Activated T-cell treated with anti-CD3 and anti-CD28 coated beads, Interleukin-2, amount 50 U/mL, for 24 hours (primary cell): ENCODE measurements at places on chromosomes 16 and 17.

GRCh38 chr17:77503293-77503655 is 362.5 kb downstream of the SEC14L1 start:
- no peak overlapping the region for H3K4me3 ChIP-seq
- no peaks in the 10 kb centered on the region for H3K27me3 ChIP-seq
- H3K27ac ChIP-seq = peak overlapping the region; percentile 47
- peak; percentile 27 for DNase-seq

DNA sequence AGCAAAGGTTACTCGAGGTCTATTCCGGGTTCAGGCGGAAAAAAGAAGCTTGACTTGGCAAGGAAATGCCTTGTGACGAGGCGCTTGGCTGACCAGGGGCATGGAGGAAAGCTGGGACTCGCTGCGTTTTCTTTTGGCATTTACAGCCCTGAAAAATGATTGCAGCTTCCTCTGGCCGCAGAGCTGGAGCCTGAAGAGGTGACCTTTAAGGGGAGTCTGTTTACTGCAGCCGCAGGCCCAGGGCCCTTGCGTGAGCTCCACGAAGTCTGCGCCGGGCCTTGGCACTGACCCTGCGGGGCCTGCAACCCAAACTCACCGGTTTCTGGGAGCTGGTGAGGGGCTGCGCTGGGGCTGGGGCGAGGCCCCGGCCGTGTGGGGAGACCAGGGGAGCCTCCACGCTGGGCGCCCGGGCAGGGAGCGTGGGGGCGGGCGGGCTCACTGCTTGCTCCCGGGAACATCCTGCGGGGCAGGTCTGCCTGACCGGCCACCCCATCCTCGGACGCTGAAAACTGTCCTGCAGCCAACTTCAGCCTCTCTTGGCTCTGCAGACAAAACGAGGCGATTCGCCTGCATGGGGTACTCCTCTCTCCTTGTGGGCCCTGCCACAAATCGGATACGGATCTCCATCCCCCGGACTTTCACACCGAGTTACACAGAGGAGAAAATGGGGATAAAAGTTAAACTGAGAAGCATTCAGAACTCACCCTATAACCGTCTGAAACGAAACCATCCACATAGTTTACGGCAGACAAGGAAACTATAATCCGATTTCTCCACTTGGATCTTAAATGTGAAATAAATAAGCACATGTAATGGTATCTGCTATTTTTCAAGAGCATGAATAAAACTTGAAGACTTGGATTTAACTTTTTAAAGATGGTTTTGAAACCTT is 206.3 kb upstream of the FOXF1 start:
- no peak overlapping the region for H3K27ac ChIP-seq
- H3K27me3 ChIP-seq = peaks cover 46% of the 10 kb centered on the region
- DNase-seq = no peak
- H3K4me3 ChIP-seq = no peak overlapping the region
- H3K4me1 ChIP-seq = peaks cover 2% of the 10 kb centered on the region

DNA sequence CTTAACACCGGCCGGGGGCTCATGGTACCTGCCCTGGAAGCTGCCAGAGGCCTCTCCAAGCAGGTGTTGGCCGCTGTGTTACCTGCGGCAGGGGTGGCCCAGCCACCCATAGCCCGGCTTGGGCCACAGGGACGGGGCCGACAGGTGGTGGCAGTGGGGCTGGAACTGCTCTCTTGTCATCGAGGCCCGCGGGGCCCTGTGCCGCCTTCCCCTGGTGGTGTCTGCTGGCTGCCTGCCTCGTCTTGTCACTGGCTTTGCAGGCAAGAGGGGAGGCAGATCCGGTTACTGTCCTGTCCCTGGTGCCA is 27.1 kb downstream of the GSE1 start:
- H3K27ac ChIP-seq = no peak overlapping the region
- H3K36me3 ChIP-seq = no peaks in the 10 kb centered on the region
- no peak overlapping the region for H3K4me3 ChIP-seq
- H3K4me1 ChIP-seq = peaks cover 9% of the 10 kb centered on the region
- H3K27me3 ChIP-seq = no peaks in the 10 kb centered on the region

DNA sequence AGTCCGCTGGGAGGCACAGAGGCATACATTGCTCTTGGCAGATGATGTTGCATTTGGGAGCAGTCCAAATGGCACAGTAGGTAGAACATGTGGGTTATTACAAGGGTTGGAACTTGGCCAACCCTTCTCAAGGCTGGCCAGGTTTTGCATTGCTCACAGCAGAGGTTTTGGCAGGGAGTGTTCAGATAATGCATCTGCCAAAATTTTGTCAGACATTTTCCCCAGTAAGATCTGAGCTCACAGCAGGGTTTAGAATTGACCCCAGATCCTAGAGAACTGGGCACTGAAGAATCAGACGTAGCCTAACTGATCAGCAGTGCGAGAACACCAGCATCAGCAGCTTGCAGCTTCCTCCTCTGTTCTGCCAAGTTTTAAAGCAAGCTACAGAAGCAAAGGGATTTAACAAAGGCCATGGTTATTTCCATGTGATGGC is 468.8 kb upstream of the KIF2B start:
- no peaks in the 10 kb centered on the region for H3K36me3 ChIP-seq
- no peaks in the 10 kb centered on the region for H3K27me3 ChIP-seq
- no peaks in the 10 kb centered on the region for H3K4me1 ChIP-seq
- no peak overlapping the region for H3K4me3 ChIP-seq
- H3K27ac ChIP-seq = no peak overlapping the region

- no peak overlapping the region for H3K4me3 ChIP-seq
- no peak for DNase-seq
- H3K27ac ChIP-seq = no peak overlapping the region
- H3K36me3 ChIP-seq = no peaks in the 10 kb centered on the region
Measured at GRCh38 chr17:17377071-17377967, 74.1 kb downstream of the NT5M start.

GRCh38 chr17:31733326-31733725 is 125.7 kb downstream of the COPRS start:
- DNase-seq = no peak
- H3K27me3 ChIP-seq = peaks cover 8% of the 10 kb centered on the region
- H3K4me3 ChIP-seq = no peak overlapping the region
- no peaks in the 10 kb centered on the region for H3K4me1 ChIP-seq
- no peaks in the 10 kb centered on the region for H3K36me3 ChIP-seq

DNA sequence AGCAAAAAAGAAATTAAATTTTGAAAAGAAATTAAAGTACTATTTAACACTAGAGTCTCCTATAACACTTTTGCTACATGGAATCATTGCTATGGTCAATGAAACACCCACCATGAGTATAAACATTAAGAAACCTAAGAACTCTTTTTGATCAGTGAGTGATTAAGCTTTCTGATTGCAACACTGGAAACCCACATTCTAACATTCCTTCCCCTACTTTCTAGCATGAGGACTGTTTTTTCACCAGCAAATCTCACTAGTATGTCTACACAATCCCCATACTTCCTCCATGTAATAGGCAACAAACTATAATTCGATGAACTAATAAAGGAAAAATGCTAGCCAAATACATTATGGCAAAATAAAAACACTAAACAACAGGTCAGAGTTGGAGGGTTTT is 54.7 kb downstream of the SKAP1 start:
- peaks cover 32% of the 10 kb centered on the region for H3K4me1 ChIP-seq
- no peaks in the 10 kb centered on the region for H3K27me3 ChIP-seq
- H3K36me3 ChIP-seq = peaks cover 37% of the 10 kb centered on the region
- no peak overlapping the region for H3K4me3 ChIP-seq
- no peak for DNase-seq

- H3K4me1 ChIP-seq = no peaks in the 10 kb centered on the region
- H3K27me3 ChIP-seq = peaks cover 27% of the 10 kb centered on the region
- H3K4me3 ChIP-seq = no peak overlapping the region
- no peak overlapping the region for H3K27ac ChIP-seq
Measured at GRCh38 chr16:1159973-1160772, 7.3 kb downstream of the CACNA1H start.

DNA sequence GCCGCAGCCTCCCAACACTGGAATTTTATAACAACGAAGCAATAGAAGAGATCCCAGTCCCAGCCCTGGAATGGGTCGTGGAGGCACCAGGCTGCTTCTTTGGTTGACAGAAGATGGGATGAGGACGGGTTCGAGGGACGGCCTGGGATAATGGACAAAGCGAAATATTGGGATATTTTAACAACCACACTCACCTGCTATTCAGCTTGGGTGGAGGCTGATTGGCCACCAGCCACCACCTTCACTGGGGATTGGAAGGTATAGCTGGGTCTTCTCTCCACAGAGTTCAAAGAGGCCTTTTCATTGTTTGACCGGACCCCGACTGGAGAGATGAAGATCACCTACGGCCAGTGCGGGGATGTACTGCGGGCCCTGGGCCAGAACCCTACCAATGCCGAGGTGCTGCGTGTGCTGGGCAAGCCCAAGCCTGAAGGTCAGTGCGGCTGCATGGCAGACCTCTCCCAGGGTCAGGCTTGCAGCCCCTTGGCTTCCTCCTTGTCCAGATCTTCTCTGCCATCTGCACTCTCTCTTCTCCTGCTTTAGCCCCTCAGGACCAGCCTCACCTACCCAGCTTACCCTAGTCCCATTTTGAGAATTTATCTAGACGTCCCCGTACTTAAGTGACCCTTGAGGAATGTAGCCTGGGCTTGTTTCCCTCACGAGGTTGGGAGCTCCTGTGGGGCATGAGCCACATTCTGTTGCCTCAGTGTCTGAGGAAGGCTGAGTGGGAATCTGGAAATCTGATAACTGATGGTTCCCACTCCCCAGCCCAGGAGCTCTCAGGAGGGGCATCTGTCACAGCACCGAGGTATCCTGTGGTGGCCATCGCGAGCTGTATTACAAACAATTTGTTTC is 10.7 kb downstream of the MYL4 start:
- H3K4me3 ChIP-seq = no peak overlapping the region
- H3K36me3 ChIP-seq = no peaks in the 10 kb centered on the region
- no peak overlapping the region for H3K27ac ChIP-seq

- no peak overlapping the region for H3K4me3 ChIP-seq
- H3K36me3 ChIP-seq = no peaks in the 10 kb centered on the region
- peaks cover 10% of the 10 kb centered on the region for H3K4me1 ChIP-seq
- H3K27ac ChIP-seq = no peak overlapping the region
- H3K27me3 ChIP-seq = peaks cover 32% of the 10 kb centered on the region
Measured at GRCh38 chr17:5899496-5900195, 170.5 kb upstream of the WSCD1 start.

DNA sequence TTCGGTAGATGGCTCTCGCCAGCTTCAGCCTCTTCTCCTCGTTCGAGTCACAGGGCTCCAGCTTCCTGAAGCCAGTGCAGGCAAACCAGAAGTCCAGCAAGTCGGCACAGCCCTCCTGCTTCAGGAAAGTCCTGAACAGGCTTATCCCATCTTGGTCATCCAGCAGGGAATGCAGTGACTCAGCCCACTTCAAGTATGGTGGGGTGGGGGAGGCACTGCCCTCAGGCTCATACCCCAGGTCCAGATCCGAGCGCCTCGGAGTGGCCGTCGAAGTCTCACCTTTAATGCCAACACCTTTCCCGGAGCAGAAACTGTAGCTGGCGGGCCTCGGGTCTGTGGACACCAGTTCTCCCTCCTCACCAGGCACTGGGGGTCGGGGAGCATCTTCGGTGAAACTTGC is 5.9 kb downstream of the AXIN1 start:
- no peak overlapping the region for H3K4me3 ChIP-seq
- H3K27ac ChIP-seq = peak overlapping the region; percentile 26
- peaks cover 86% of the 10 kb centered on the region for H3K4me1 ChIP-seq
- H3K27me3 ChIP-seq = no peaks in the 10 kb centered on the region

GRCh38 chr17:67862614-67863217 is 37.4 kb downstream of the BPTF start:
- peaks cover 33% of the 10 kb centered on the region for H3K36me3 ChIP-seq
- no peak for DNase-seq
- no peaks in the 10 kb centered on the region for H3K27me3 ChIP-seq
- H3K4me1 ChIP-seq = peaks cover 70% of the 10 kb centered on the region
- peak overlapping the region; percentile 77 for H3K27ac ChIP-seq

- no peaks in the 10 kb centered on the region for H3K27me3 ChIP-seq
- H3K36me3 ChIP-seq = peaks cover 10% of the 10 kb centered on the region
- DNase-seq = peak; percentile 87
- H3K4me1 ChIP-seq = peaks cover 36% of the 10 kb centered on the region
Measured at GRCh38 chr17:32142038-32142856, at the start of gene RHOT1. RHOT1 (plus strand) TSS chr17:32142502; CDS start chr17:32142693, 191 bp downstream.

- H3K4me1 ChIP-seq = peaks cover 4% of the 10 kb centered on the region
- H3K36me3 ChIP-seq = no peaks in the 10 kb centered on the region
- DNase-seq = no peak
- H3K27me3 ChIP-seq = peaks cover 9% of the 10 kb centered on the region
- H3K4me3 ChIP-seq = no peak overlapping the region
Measured at GRCh38 chr16:83774066-83774465, 33.7 kb upstream of the HSBP1 start.

GRCh38 chr16:22425036-22425801 is 50.8 kb upstream of the CDR2 start:
- no peak for DNase-seq
- peaks cover 74% of the 10 kb centered on the region for H3K36me3 ChIP-seq
- H3K27ac ChIP-seq = peak overlapping the region; percentile 5
- no peaks in the 10 kb centered on the region for H3K27me3 ChIP-seq
- no peak overlapping the region for H3K4me3 ChIP-seq

- no peak overlapping the region for H3K27ac ChIP-seq
- no peak overlapping the region for H3K4me3 ChIP-seq
- peaks cover 5% of the 10 kb centered on the region for H3K4me1 ChIP-seq
- H3K27me3 ChIP-seq = peaks cover 54% of the 10 kb centered on the region
- H3K36me3 ChIP-seq = no peaks in the 10 kb centered on the region
Measured at GRCh38 chr17:179066-179432, 2.4 kb downstream of the DOC2B start.

- peaks cover 22% of the 10 kb centered on the region for H3K36me3 ChIP-seq
- no peak for DNase-seq
Measured at GRCh38 chr17:4837471-4838308, 4.5 kb downstream of the MINK1 start.

- H3K27ac ChIP-seq = no peak overlapping the region
- H3K27me3 ChIP-seq = no peaks in the 10 kb centered on the region
- no peak overlapping the region for H3K4me3 ChIP-seq
- H3K4me1 ChIP-seq = no peaks in the 10 kb centered on the region
- H3K36me3 ChIP-seq = peaks cover 2% of the 10 kb centered on the region
- DNase-seq = no peak
Measured at GRCh38 chr17:2972749-2973148, 90.7 kb downstream of the OR1D5 start.

GRCh38 chr17:58818654-58819053 is 63.0 kb downstream of the PPM1E start:
- H3K4me1 ChIP-seq = no peaks in the 10 kb centered on the region
- no peak for DNase-seq
- peaks cover 13% of the 10 kb centered on the region for H3K27me3 ChIP-seq
- H3K27ac ChIP-seq = no peak overlapping the region
- no peaks in the 10 kb centered on the region for H3K36me3 ChIP-seq

GRCh38 chr17:73365906-73366623 is 54.3 kb upstream of the CDC42EP4 start:
- H3K4me3 ChIP-seq = no peak overlapping the region
- no peaks in the 10 kb centered on the region for H3K27me3 ChIP-seq
- H3K36me3 ChIP-seq = no peaks in the 10 kb centered on the region
- H3K4me1 ChIP-seq = no peaks in the 10 kb centered on the region
- DNase-seq = no peak
- no peak overlapping the region for H3K27ac ChIP-seq

DNA sequence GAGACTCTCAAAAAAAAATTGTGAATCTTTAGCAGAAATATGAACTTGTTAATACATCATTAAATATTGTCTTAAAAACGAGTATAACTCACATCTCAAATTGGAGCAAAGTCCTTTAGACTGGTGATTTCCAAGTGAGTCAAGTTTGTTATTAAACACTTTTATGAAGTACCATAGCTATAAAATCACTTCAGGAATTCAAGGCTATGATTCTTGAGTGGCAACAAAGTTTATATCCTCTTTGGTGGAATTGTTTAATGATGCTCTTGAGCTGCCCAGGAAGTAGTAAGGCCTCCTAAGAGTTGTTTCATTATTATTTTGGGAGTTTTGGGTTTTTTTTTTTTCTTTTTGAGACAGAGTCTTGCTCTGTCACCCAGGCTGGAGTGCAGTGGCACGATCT is 16.7 kb upstream of the BLMH start:
- no peak for DNase-seq
- H3K4me1 ChIP-seq = no peaks in the 10 kb centered on the region
- no peaks in the 10 kb centered on the region for H3K36me3 ChIP-seq
- H3K4me3 ChIP-seq = no peak overlapping the region
- no peaks in the 10 kb centered on the region for H3K27me3 ChIP-seq
